ENCODE measurements at places on chromosomes 11 and 22.

- no peak overlapping the region for H3K4me3 ChIP-seq
- no peaks in the 10 kb centered on the region for H3K36me3 ChIP-seq
- no peaks in the 10 kb centered on the region for H3K4me1 ChIP-seq
- H3K27me3 ChIP-seq = no peaks in the 10 kb centered on the region
- no peak for DNase-seq
- H3K27ac ChIP-seq = no peak overlapping the region
These were observed 69.6 kb upstream of the SHISAL1 start for GRCh38 chr22:44382116-44383038.

- DNase-seq = no peak
- H3K27ac ChIP-seq = no peak overlapping the region
- H3K36me3 ChIP-seq = no peaks in the 10 kb centered on the region
- no peak overlapping the region for H3K4me3 ChIP-seq
These were observed 20.6 kb downstream of the PDE2A start for GRCh38 chr11:72653649-72654048.

GRCh38 chr11:66728693-66729385, at the start of gene SPTBN2:
Gene SPTBN2 (minus strand): TSS chr11:66729216. CDS start chr11:66721240, 7,976 bp downstream.
- H3K4me1 ChIP-seq = peaks cover 10% of the 10 kb centered on the region
- no peak within 1 kb of the TSS for H3K27ac ChIP-seq
- no peak for DNase-seq
- H3K36me3 ChIP-seq = no peaks in the 10 kb centered on the region
- H3K27me3 ChIP-seq = peaks cover 23% of the 10 kb centered on the region

- peak; percentile 89 for DNase-seq
- peak within 1 kb of the TSS; percentile 49 for H3K4me3 ChIP-seq
- H3K36me3 ChIP-seq = no peaks in the 10 kb centered on the region
- peaks cover 11% of the 10 kb centered on the region for H3K4me1 ChIP-seq
- peak within 1 kb of the TSS; percentile 49 for H3K27ac ChIP-seq
These were observed at the start of gene PAK1 for GRCh38 chr11:77473801-77474683. Gene PAK1 (minus strand): TSS chr11:77474094. CDS start chr11:77392520, 81,574 bp downstream.

- no peak overlapping the region for H3K4me3 ChIP-seq
- DNase-seq = no peak
- no peak overlapping the region for H3K27ac ChIP-seq
- peaks cover 74% of the 10 kb centered on the region for H3K36me3 ChIP-seq
These were observed 15.4 kb downstream of the DERL3 start for GRCh38 chr22:23823331-23823791.

- H3K27me3 ChIP-seq = no peaks in the 10 kb centered on the region
- H3K4me1 ChIP-seq = peaks cover 7% of the 10 kb centered on the region
- H3K4me3 ChIP-seq = no peak overlapping the region
- H3K27ac ChIP-seq = no peak overlapping the region
These were observed 28.5 kb downstream of the GLB1L2 start for GRCh38 chr11:134360050-134360835.

DNA sequence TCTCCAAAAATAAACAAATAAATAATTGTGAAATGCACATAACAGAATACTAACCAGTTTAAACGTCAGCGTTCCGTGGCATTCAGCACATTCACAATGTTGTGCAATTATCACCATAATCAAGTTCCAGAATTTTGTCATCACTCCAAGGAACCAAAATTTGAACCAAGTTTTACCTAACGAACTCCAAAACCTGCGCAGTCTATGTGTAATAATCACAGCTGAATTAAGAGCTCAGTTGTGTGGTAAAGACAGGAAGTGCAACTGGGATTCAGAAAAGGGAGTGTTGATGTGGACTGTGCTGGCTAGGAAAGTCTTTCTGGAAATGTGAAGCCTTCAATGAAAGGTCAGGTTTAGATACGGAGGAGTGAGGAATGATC, 5.4 kb upstream of the MCAM start:
- no peak overlapping the region for H3K27ac ChIP-seq
- H3K4me3 ChIP-seq = no peak overlapping the region

- H3K27ac ChIP-seq = no peak overlapping the region
- H3K4me3 ChIP-seq = no peak overlapping the region
- peaks cover 6% of the 10 kb centered on the region for H3K4me1 ChIP-seq
- DNase-seq = peak; percentile 51
These were observed 98.6 kb downstream of the CEP164 start for GRCh38 chr11:117426297-117426685.

DNA sequence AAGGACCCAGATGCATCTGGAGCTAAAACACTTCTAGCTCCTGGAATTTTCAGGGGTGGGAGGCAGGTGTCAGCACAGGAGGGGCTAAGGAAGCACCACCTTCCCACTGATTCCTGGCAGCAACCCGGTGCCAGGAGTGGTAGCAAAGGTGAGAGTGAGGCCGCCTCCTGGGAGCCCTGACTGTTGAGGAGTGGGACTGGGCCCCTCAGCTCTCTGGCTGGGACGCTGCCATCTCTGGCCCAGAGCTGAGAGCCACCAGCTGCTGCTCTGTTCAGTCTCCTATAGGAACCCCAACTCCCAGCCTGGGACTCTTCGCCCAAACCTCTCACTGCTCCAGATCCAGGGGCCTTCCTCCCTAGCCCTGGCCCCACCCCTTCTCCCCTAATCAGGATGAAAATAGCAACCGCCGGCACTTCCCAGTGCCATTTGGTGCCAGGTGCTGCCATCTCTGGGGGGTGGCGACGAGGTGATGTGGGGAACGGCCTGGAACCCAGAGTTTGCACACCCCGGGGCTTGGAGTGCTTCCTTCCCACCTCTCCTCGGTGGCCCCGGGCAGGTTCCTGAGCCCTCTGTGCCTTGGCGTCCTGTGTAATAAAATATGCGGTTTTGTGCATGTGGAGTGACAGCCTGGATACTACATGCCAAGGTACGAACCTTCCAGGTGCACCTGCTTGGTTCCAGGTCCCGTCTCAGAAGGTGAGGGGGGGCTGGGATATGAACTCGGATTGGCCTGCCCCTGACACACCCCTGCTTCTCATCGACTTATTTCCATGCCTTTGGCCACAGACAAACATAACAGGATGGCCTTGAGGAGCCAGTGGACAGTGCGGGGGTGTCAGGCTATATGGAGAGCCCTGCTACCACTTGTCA, 35.7 kb upstream of the CELSR1 start:
- H3K4me3 ChIP-seq = no peak overlapping the region
- no peaks in the 10 kb centered on the region for H3K36me3 ChIP-seq
- peaks cover 19% of the 10 kb centered on the region for H3K4me1 ChIP-seq
- no peak for DNase-seq
- no peak overlapping the region for H3K27ac ChIP-seq

DNA sequence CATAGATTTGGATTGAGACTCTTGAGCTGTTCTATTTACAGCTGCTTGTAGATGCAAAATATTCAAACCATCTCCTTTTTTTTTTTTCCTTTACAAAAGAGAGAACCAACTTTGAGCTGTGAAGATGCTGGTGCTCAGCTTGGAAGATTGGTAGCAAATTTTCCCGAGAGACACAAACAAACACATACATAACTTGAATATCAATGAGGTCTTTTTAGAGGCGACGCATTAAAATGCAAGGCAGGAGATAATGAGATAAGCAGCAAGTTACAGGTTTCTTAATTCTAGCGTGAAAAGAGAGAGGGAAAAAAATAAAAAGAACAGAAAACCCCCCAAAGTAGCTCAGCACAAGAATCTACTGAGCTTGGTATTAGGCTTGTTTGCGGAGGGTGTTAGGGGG, 247.0 kb upstream of the SORL1-AS1 start:
- H3K4me3 ChIP-seq = no peak overlapping the region
- DNase-seq = no peak
- H3K4me1 ChIP-seq = no peaks in the 10 kb centered on the region
- no peak overlapping the region for H3K27ac ChIP-seq

- no peaks in the 10 kb centered on the region for H3K27me3 ChIP-seq
- no peak overlapping the region for H3K27ac ChIP-seq
- H3K36me3 ChIP-seq = no peaks in the 10 kb centered on the region
These were observed 86.8 kb downstream of the DSCAML1 start for GRCh38 chr11:117710211-117710610.

- no peak overlapping the region for H3K4me3 ChIP-seq
- H3K36me3 ChIP-seq = peaks cover 39% of the 10 kb centered on the region
- H3K4me1 ChIP-seq = peaks cover 49% of the 10 kb centered on the region
- no peak for DNase-seq
- no peak overlapping the region for H3K27ac ChIP-seq
- no peaks in the 10 kb centered on the region for H3K27me3 ChIP-seq
These were observed 7.1 kb downstream of the PLAAT4 start for GRCh38 chr11:63543711-63544110.

DNA sequence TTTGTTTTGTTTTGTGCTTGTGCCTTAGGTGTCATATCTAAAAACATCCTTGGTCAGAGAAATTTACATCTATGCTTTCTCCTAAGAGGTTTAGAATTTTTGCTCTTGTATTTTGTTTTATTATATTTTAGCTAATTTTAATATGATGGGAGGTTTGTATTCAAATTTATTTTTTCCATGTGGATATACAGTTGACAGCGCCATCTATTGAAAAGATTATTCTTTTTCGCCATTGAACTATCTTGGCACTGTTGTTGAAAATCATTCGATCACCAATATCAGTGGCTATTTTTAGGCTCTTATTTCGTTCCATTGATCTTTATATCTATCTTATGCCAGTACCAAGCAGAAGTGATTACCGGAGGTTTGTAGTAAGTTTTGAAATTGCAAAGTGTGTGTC, 510.3 kb downstream of the BRD1 start:
- no peaks in the 10 kb centered on the region for H3K4me1 ChIP-seq
- no peak overlapping the region for H3K4me3 ChIP-seq
- H3K27ac ChIP-seq = no peak overlapping the region
- no peaks in the 10 kb centered on the region for H3K36me3 ChIP-seq
- DNase-seq = no peak

DNA sequence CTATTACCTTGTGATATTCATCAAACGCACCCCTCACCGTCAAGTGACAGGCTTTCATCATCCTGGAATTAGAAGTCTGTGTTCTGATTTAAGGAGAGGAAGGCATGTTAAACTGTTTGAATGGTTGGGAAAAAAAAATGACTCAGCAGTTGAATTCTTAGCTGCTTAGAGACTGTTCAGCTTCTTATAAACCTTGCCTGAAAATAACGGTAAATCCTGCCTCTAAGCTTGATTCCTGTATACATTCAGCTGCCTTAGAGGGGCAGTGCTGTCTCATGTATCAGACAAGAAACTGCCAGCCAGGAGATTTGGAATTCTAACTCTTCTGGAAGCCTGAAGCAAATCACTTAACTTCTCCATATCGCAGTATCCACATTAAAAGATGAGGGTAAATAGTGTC, 437.4 kb downstream of the JRKL start:
- H3K4me1 ChIP-seq = no peaks in the 10 kb centered on the region
- no peak overlapping the region for H3K27ac ChIP-seq
- H3K4me3 ChIP-seq = no peak overlapping the region
- no peaks in the 10 kb centered on the region for H3K36me3 ChIP-seq

DNA sequence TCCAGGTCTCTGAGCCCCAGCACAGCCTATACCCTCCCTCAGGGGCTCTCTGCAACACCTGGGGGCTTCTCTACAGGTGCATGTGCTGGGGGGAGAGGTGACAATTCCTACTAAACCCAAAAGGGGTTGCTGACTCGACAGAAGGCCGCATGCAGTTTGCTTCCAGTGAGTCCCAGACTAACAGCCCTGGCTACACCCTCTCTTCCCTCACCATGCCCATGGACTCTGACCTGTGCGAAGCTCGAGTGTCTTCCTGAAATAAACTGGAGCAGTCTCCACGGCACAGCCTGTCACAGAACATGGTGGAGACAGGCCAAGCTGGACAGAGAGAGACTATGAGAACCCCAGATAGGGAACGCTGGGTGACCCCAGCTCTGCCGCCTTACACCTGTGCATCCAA, 16.6 kb downstream of the PLEKHA7 start:
- no peaks in the 10 kb centered on the region for H3K4me1 ChIP-seq
- no peak overlapping the region for H3K4me3 ChIP-seq
- H3K36me3 ChIP-seq = no peaks in the 10 kb centered on the region
- no peaks in the 10 kb centered on the region for H3K27me3 ChIP-seq
- H3K27ac ChIP-seq = no peak overlapping the region

DNA sequence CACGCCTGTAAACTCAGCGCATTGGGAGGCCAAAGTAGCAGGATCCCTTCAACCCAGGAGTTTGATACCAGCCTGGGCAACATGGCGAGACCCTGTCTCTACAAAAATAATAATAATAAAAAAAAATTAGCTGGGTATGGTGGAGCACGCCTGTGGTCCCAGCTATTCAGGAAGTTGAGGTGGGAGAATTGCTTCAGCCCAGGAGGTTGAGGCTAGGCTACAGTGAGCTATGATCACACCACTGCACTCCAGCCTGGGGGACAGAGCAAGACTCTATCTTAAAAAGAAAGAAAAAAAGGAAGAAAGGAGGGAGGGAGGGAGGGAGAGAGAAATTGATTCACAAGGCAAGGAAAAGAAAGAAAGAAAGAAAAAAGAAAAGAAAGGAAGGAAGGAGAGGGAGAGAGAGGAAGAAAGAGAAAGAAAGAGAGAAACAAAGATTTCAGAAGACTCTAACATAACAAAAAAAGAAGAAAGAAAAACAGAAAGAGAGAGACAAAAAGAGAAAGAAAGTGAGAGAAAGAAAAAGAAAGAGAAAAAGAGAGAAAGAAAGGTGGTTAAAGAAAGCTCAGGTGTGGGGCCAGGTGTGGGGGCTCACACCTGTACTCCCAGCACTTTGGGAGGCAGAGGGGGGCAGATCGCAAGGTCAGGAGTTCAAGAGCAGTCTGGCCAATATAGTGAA, 37.3 kb upstream of the MYH9 start:
- peaks cover 17% of the 10 kb centered on the region for H3K4me1 ChIP-seq
- H3K27ac ChIP-seq = no peak overlapping the region
- H3K4me3 ChIP-seq = no peak overlapping the region
- H3K36me3 ChIP-seq = no peaks in the 10 kb centered on the region
- no peaks in the 10 kb centered on the region for H3K27me3 ChIP-seq

- H3K36me3 ChIP-seq = peaks cover 9% of the 10 kb centered on the region
- H3K27me3 ChIP-seq = no peaks in the 10 kb centered on the region
- no peaks in the 10 kb centered on the region for H3K4me1 ChIP-seq
These were observed 293.5 kb downstream of the TBC1D22A start for GRCh38 chr22:47055921-47056320.

GRCh38 chr11:9330387-9331384, 16.3 kb upstream of the TMEM41B start:
- no peak for DNase-seq
- H3K27me3 ChIP-seq = no peaks in the 10 kb centered on the region
- no peak overlapping the region for H3K4me3 ChIP-seq
- H3K27ac ChIP-seq = no peak overlapping the region
- no peaks in the 10 kb centered on the region for H3K36me3 ChIP-seq
- H3K4me1 ChIP-seq = no peaks in the 10 kb centered on the region

DNA sequence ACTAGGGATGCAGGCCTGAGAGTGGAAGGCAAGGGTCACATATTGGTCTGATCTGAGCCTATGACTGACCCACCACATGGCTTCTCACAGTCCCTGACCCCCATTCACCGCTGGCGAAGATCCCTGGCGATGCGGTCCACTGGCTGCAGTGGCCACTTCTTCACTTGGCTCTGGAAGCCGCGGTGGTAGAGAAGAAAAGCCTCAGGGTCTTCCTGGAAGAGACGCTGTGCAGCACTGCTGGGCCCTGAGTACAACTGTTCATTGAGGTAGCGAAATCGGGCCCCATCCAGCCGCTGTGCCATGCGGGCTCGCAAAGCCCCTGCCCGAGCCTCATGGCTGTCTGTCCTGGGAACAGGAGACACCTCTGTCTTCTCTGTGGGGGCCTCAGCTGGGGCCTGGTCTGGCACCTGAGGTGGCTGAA, 2.4 kb downstream of the RRP8 start:
- no peak overlapping the region for H3K4me3 ChIP-seq
- peaks cover 39% of the 10 kb centered on the region for H3K36me3 ChIP-seq
- DNase-seq = no peak
- H3K4me1 ChIP-seq = peaks cover 38% of the 10 kb centered on the region
- no peaks in the 10 kb centered on the region for H3K27me3 ChIP-seq
